ENCODE measurements at places on chromosomes 13 and 19.

DNA sequence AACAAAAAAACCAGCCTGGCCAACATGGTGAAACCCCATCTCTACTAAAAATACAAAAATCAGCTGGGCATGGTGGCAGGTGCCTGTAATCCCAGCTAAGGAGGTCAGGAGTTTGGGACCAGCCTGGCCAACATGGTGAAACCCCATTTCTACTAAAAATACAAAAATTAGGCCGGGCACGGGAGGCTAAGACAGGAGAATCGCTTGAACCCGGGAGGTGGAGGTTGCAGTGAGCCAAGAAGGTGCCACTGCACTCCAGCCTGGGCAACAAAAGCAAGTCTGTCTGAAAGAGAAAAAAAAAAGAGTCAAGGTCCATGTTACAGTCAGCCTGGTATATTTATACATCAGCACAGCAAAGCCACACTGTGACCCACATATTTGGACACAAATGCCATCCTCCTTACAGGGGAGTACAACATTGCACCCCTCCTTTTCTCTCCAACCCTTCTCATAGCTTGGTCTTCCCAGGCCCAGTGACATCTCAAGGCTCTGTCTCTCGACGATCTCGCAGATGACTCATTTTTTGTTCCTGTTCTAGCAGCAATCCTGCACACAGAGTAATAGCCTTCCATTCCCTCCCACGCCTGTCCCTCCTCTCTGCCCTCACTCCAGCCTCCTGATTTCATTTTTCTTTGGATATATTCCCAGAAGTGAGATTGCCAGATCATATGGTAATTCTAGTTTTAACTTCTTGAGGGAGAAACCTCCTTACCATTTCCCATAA, 21.0 kb upstream of the DPP9 start:
- DNase-seq = no peak

DNA sequence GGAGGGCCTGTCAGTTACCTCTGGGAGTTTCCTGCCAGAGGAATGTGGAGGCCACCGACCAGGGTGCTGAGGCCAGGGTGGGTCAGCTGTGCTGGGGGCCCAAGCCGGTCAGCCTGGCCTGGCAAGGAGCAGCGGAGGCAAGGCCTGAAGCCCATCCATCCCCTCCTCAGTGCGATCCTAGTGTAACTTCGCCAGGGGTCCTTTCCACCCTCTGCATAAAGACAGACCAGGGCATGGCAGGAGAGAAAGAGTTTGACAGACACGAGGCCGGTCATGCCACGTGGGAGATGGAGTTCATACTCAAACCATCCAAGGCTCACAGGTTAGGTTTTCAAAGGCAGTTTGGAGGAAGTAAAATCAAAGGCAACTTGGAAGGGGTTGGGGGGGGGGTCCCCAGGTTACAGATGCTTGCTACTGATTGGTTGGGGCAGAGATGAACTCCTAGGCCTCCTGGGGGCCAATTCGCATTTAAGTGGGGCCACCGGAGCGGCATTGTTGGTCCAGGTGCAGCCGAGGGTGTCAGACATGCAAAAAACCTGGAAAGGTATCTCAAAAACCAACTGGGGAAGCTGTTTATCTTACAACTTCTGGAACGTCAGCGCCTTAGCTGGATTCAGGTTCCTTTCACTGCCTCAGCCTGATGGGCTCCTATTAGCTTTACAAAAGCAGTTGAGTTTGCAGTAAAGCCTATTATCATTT, 36.8 kb upstream of the DPRX start:
- DNase-seq = no peak

DNA sequence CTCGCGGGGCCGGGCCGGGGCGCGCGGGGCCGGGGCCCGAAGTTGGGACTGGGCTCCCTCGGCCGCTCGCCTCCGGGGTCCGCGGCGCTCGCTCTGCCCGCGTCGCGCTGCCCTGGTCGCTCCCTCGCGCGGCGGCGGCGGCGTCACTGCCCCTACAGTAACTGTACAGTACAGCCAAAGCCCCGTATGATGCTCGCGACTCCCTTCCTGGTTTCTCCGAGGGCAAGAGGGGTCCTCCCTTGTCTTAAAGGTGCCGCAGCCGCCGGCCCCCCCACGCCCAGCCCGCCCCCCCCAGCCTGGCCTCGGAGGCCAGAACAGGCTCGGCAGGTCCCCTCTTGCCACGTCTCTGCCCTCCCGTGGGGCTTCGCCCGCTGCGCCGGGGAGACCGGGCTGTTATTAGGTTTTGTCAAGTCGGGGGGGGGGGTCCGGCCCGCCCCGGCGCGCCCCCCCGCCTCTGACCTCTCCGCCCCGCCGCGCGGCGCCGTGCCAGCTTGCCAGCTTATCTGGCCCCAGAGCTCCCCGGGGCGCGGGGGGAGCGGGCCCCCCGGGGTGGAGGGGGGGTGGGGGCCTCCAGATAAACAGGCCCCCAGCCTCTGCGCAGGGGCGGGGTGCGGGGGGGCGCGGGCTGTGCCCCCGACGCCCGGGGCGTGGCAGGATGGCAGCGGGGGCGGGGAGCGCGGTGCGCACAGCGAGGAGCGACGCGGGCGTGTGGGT, at the start of gene ZBTB7A:
Gene ZBTB7A (minus strand): TSS at position 218 of the 714 bp plus-strand sequence. CDS start 11,667 bp downstream, outside the sequence.
- peak; percentile 65 for DNase-seq

GRCh38 chr13:71589032-71589431, 278.0 kb downstream of the DACH1 start:
- DNase-seq = no peak

GRCh38 chr13:21319869-21320641, 139.0 kb downstream of the ZDHHC20 start:
- DNase-seq = no peak

DNA sequence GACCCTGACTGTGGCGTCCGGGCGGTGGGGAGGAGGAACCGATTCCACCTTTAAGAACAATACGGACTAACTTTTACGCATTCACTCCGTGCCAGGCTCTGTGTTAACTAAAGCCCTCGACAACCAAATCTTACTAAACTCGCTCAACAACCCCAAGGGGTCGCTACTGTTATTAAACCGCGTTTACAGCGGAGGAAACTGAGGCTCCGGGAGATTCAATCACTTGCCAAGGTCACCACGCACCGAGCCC, 1.2 kb downstream of the SAMD1 start:
- DNase-seq = no peak

GRCh38 chr13:33229446-33230177, 55.9 kb downstream of the STARD13 start:
- DNase-seq = no peak

GRCh38 chr19:44260343-44260681, 626 bp downstream of the ZNF233 start:
- no peak for DNase-seq

DNA sequence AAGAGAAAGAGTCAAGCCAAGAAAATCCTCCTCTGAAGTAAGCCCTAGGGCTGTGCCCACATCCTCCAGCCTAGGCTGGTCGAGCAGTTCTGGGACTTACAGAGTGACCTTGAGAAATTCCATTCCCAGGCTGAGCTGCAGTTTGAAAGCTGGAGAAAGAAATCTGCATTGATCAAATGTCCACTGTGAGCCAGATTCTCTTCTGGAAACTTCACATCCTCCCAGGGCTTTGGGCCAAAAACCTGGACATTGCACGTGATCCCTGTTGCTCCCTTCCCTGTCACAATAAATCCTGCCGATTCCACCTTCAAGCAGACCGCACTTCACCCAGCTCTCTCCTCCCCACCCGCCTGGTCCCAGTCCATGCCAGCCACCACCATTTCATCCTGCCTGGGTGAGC, 15.7 kb downstream of the TMEM143 start:
- no peak for DNase-seq

DNA sequence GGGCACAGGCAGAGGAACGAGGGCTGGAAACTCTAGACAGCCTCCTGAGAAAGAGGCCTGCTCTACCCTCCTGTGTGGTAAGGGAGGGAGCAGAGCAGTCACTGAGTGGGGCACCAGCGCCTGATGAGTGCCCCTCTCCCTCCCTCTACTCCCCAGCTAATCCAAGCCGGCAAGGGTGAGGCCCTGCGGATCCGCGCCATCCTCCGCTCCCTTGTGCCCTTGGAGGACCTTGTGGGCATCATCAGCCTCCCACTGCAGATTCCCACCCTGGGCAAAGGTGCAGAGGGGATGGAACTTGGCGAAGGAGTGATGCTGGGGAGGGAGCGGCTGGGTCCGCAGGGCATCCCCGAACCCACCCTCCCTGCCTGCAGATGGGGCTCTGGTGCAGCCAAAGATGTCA, 67.0 kb downstream of the RYR1 start:
- DNase-seq = no peak

- DNase-seq = no peak
Observed at GRCh38 chr13:99125326-99125915, 75.2 kb upstream of the UBAC2 start.

DNA sequence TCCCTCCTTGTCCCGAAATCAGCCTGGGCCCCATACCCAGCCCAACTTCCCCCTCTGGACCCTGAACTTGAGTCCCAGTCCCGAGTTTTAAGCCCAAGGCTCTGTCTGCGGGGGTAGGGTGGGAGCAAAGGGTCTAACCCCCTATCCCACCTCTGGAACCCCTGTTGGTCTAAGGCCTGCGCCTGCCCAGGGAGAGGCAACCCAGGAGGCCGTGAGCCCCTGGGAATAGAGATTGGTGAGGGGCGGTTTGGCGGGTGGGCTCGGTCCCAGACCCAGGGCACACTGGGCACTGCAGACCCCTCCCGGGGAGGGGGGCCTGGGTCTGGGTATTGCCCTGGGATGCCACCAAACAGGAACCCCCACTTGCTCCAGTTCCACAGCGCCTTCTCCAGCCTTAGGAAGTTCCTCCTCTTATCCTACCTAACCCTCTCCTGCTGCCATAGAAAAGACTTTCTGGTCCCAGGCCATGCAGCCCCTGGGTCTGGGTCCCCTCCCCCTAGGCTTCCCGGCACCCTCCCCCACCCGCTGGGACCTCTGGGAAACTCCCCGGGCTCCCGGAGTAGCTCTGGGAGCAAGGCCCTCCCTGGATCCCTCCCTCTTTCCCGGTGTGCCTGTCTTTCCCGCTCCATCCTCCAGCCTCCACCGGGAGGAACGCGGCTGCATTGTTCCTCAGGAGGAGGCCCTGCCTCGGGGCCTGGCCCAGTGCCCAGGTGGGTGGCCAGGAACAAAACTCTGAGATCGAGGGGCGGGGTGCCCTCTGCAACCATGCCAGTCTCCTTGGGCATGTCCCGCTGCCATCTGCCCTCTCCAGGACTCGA, 33.6 kb upstream of the NANOS3 start:
- no peak for DNase-seq

DNA sequence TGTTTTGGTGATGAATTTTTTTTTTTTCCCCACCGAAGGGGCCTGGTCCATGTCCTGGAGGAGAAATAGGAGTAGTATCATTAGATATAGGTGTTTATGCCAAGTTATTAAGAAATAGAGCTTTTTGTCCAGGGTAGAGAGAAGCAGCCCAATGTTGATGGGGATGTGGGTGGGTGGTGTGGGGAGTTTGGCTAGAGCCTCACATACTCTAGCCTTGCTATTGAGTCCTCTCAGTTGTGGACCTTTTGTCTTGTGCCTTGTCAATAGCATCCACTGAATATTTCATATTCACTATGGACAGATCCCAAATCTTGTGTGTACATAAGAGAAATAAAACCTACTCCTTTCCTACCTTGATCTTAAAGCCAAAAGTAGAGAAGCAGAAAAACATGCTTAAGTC, 134.0 kb downstream of the LMO7 start:
- DNase-seq = no peak

- no peak for DNase-seq
Observed at GRCh38 chr13:41213316-41213715, 18.9 kb upstream of the KBTBD7 start.

DNA sequence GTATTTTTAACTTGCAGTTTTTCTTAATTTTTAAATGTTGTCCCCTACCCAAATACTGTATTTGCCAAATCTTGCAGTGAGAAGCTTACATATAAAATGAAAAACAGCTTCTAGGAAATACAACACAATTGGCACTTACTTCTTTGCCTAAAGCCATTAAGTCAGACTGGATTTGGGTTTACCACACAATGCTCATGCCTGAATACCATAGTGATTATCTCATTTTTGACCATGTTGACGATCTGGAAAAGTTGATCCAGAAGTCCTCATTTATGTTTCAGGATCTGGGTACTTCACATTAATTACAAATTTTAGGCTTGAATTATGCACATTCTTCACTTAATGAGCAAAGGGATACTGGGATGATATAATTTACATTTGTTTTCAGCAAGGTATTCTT, 2.4 kb downstream of the RNF6 start:
- DNase-seq = no peak

- no peak for DNase-seq
Observed at GRCh38 chr13:27065582-27065981, 106.0 kb downstream of the USP12 start.

GRCh38 chr13:27971236-27971645, 2.1 kb upstream of the CDX2 start:
- no peak for DNase-seq

- no peak for DNase-seq
Observed at GRCh38 chr19:9132422-9132821, 5.7 kb upstream of the OR7G3 start.

- no peak for DNase-seq
Observed at GRCh38 chr13:112760435-112760834, 70.6 kb downstream of the ATP11A start.

DNA sequence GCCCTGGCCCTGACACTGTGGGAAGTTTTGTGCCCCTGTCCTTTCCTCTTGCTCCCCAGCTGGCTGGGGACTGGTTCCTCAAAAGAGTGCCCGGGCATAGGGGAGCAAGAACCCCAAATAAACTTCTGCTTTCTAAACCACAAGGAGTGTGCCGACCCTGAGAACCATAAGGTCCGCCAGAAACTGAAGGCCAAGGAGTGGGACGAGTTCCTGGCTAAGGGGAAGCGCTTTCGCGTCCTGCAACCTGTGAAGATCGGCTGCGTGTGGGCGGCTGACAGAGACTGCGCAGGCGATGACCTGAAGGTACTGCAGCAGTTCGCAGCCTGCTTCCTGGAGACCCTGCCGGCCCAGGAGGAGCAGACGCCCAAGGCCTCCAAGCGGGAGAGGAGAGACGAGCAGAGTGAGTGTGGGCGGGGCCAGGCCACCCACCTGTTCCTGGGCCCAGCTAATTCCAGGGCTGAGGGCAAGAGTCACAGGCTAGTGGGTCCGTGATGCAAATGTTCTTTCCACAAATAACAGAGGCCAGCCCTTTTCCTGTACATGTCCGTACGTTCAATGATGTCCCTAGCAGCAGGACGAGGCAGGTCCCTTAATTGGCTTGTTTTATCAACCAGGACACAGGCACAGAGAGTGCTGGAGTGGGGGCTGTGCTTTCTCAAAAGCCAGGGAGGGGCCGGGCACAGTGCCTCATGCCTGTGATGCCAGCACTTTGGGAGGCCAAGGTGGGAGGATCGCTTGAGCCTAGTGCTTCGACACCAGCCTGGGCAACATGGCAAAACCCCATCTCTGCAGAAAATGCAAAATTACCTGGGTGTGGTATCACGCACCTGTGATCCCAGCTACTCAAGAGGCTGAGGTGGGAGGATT, 25.6 kb downstream of the UBXN6 start:
- no peak for DNase-seq

All from stimulated activated CD4-positive, alpha-beta T cell treated with anti-CD3 and anti-CD28 coated beads, Interleukin-4, amount 100 ng/mL, for 48 hours (primary cell).